ENCODE measurements at places on chromosomes 3 and 15.

DNA sequence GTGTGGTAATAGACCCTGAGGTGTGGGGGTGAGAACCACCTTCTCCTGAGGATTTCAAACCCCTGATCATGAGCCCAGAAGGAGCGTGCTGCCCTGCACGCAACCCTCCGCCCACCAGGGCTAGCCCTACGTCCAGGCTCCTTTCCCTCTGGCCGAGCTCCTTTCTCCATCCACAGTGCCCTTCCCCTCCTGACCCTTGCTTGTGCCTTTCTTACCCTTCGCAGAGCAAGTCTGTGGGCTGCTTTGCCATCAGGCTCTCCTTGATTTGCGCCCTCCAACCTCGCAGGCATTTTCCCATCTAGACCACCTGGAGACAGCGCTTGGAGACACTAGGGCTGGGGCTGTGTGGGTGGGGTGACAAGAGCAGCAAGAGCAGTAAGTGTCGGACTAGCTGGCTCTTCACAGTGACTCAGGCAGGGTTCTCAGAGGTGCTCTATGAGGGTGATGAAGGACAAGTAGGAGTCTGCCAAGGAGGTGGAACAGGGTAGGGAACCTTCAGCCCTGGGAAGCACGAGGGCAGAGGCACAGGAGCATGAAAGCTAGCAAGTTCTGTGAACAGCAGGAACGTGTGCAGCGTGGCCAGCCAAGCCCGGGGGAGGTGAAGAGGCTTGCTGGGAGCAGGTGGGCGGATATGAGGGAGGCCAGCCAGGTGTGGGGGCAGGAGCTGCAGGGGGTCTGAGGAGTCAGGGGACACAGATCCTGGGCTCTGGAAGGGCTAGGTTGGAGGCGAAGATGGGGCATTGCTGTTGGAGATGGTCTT is 2.5 kb upstream of the SLC38A3 start:
- DNase-seq: no peak

DNA sequence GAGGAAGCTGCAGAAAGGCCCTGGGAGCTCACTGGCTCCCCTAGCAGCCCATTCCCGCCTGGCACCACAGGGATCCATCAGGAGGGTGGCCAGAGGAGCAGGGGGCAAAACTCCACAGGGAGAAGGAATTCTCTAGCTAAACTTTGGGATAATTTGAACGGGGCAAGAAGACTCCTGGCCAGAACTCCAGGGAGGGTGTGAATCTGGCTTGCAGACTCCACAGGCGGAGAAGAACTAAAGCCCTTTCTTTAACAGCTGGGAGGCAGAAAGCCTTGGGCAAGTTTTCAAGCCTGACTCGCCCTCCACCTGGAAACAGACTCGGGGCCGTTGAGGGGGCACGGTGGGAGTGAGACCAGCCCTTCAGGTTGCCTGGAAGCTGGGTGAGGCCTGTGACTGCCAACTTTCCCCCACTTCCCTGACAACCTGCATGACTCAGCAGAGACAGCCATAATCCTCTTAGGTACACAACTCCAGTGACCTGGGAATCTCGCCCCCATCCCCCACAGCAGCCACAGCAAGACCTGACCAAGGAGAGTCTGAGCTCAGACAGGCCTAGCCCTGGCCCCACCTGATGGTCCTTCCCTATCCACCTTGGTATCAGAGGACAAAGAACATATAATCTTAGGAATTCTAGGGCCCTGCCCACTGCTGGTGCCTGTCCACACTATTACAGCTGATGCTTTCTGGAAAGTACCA is 28.6 kb downstream of the SLC27A2 start:
- DNase-seq: no peak

DNA sequence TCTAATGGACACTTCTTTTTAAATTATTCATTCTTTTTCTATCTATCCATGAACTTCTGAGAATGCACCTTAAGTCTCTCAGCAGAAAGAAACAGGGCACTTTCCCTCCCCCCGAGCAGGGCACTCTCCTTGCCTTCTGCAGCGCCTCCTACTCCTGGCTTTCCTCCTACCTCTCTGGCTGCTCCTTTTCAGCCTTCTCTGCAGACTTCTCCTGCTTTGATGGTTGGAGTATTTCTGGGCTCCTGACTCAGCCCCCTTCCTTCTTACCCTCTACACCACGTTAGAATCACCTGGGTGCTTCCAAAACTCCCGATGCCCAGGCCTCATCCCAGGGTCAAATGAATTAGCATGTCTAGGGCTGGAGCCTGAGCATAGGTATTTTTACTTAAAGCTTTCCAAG is 3.4 kb downstream of the SCN5A start:
- no peak for DNase-seq

GRCh38 chr3:104820959-104821358 is 545.8 kb upstream of the ALCAM start:
- no peak for DNase-seq

GRCh38 chr15:27853624-27854455 is 245.3 kb downstream of the OCA2 start:
- no peak for DNase-seq

- no peak for DNase-seq
Measured at GRCh38 chr3:46479021-46479420, 14.3 kb upstream of the LTF start.

- DNase-seq: no peak
Measured at GRCh38 chr3:160796813-160797164, 40.8 kb downstream of the PPM1L start.

- no peak for DNase-seq
Measured at GRCh38 chr3:38170722-38171121, 5.4 kb downstream of the OXSR1 start.

DNA sequence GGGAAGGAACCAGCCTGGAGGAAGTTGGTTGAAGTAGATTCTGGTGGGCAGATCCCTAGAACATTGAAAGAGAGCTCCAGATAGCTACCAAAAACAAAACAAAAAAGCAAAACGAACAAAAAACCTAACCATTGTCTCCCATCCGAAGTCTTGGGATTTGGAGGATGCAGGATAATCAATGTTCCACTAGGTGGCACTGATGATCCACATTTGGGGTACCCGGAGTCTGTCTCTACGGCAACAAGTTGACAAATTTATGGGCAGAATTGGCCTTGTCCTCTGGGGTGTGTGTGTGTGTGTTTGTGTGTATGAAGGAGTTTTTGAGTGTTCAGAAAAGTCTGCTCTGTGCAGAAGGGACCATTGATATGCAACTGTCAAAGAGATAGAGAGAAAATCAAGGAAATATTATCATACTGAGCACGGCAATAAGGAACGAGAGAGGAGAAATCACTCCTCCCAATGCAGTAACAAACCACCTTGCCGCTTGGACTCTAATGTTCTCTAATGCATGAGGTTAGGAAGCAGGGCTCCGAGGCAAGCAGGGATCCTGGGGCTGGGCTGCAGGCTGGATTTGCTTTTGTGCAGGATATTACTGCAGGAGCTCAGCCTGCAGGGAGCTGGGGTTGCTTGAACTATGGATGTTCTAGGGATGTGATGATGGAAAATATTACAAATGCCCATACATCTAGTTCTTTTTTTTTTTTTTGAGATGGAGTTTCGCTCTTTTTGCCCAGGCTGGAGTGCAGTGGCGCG is 59.8 kb upstream of the KLHL25 start:
- DNase-seq: peak; percentile 52

DNA sequence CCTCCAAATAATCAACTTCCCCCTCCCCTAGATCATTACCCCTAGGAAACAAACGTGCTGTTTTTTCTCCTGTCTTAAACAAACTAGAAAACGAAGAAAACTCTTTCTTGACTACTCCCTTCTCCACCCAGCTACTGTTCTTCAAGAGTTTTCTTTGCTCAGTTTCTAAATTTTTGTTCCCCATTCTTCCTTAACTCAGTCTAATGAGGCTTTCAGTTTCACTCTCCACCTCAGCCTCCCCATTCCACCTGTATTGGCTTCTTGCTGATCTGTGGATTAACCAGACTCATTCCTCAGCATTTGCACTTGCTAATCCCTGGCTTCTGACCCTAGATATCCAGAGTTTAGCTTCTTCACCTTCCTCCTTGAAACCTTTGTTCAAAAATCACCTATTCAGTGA is 26.8 kb downstream of the SERPINI1 start:
- no peak for DNase-seq
